CD8-positive, alpha-beta T cell (primary cell): ENCODE measurements at places on chromosomes 16 and 17.
A peak's percentile ranks its signal among the peaks of the same experiment; 100 is the strongest.

DNA sequence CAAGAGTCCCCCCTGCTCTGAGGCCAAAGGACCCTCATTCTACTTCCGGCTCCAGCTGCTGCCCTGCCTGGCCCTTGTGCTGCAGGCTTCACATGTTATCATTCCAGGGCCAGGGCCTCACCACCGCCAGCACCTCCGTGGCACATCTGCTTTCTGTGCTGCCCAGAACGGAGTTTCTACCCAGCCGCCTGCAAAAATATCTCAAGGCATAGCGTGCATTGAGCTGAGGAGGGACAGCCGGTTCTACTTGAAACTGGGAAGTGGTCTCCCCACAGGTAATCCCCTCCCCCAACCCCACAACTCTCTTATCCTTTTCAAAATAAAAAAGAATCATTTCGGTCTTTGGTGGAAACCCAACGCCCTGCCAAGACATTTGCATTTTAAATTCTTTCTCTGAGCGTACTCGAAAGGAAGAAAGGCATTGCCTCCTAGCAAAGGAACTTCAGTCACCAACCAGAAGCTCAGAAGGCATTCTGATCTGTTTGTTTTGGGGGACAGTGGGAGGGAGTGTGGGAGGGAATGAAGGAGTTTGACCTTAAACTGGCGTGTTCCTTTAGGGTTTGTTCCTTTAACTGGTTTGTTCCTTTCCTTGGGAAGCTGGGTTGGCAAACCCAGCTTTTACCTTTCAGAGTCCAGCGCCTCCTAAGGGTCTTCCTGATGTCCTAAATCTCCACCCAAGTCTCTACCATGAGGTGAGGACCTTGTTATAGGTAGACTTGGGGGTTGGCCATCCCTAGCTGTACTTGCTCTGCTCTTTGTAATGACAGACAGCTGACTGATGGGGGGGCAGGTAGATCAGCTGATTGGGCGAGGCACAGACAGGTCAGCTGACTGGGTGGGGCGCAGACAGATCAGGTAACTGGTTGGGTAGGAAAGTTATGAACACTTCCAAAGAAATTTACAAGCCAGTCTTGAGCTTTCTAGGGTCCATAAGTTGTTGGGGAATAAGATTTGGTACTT is 33.4 kb upstream of the PIK3R6 start:
- DNase-seq, result peak; percentile 51

DNA sequence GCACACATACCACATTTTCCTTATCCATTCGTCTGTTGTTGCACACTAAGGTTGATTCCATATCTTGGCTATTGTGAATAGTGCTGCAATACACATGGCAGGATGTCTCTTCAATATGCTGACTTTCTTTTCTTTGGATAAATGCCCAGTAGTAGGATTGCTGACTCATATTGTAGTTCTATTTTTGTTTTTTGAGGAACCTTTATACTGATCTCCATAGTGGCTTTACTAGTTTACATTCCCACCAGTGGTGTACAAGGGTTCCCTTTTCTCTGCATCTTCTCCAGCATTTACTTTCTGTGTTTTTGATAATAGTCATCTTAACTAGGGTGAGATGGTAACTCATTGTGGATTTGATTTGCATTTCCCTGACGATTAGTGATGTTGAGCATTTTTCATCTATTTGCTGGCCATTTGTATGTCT is 118.1 kb downstream of the STXBP4 start:
- no peak for DNase-seq

- DNase-seq, result no peak
Observed at GRCh38 chr17:50967795-50968194, 101.6 kb upstream of the TOB1 start.

GRCh38 chr16:22240023-22240710 is 34.1 kb downstream of the EEF2K start:
- DNase-seq, result no peak

- no peak for DNase-seq
Observed at GRCh38 chr17:47604598-47604927, 45.2 kb upstream of the KPNB1 start.

- no peak for DNase-seq
Observed at GRCh38 chr16:69199382-69199781, 12.4 kb downstream of the SNTB2 start.
